WTC11 (cell line): ENCODE measurements at places on chromosomes 1 and 21. TPM values are rescaled to one million over a fixed set of nuclear protein-coding genes. Genes with fewer than 3 reads are reported as not detected.

- no peak for DNase-seq
Measured at GRCh38 chr1:82564333-82564732, 763.6 kb downstream of the ADGRL2 start.

- no peak for DNase-seq
Measured at GRCh38 chr1:14553711-14554110, 44.8 kb upstream of the KAZN start.

DNA sequence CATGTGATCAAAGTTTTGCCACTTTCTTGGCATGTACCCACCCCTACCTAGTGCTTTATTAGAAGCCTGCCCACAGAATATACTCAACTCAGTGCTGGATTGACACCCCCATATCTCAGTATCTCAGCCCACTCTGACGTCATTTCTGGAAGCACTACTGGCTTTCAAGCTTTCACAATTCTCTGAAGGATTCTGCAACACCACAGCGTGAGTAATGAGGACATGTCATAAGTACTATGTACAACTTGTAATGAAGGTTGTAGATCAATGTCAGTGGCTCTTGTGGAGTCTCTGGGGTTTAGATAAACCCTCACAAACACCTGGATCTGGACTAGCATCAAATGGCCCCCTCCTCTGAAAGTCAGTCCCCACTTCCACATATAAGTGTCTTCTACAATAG is 57.2 kb downstream of the TNFSF4 start:
- DNase-seq, result no peak

DNA sequence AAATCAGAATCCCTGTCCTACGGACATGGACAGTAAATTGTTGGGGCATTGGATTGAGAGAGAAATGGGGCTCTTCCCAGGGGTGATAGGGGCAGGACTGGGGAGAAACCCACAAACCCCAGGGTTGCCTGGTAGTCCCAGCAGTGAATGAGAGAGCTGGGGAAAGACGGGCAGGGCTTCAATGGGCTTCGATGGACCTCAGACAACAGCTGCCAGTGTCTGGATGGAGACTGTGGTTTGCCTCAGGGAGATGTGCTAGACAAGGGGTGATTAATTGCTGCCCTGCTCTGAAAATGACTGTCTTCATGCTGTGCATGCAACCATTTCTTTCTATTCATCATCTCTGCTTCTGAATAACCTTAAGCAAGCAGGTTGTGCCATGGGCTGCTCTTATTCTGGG is 7.4 kb downstream of the GPR25 start:
- no peak for DNase-seq

GRCh38 chr1:206486995-206487788 is 16.9 kb downstream of the IKBKE start:
- DNase-seq, result no peak

- no peak for DNase-seq
Measured at GRCh38 chr1:206589206-206589605, 23.1 kb downstream of the EIF2D start.

- no peak for DNase-seq
Measured at GRCh38 chr1:49408346-49408745, 615.4 kb downstream of the AGBL4 start.

The LCE6A gene
- not detected in 3 replicates for total RNA-seq

The NES gene
- 103 to 127 TPM (median 104 TPM) in 3 replicates for total RNA-seq

DNA sequence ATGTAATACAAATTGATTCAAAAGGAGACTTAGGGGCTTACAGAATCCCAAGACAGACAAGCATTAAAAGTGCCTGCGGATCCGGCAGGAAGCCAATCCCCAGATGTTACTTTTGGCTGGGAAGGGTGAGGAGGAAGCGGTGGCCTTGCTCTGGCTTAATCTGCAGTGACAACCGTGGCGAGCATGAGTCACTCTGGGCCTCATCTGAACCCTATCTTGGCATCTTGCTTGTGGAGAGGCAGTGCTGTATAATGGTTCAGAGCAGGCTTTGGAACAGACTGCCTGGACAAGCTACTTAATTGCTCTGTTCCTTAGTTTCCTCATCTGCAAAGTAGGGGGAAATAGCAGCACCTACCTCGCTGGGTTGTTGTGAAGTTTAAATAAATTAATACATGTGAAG is 74.1 kb downstream of the XCL2 start:
- DNase-seq, result no peak

GRCh38 chr1:173504268-173504667 is 27.1 kb downstream of the PRDX6 start:
- DNase-seq, result no peak

The SPATA45 gene
- total RNA-seq, result 0.73 to 0.90 TPM (median 0.82 TPM) in 3 replicates

The RAB25 gene
- total RNA-seq, result 61.9 to 82.8 TPM (median 82.5 TPM) in 3 replicates

The LEFTY1 gene
- total RNA-seq, result 47.0 to 52.9 TPM (median 49.0 TPM) in 3 replicates

- DNase-seq, result no peak
Measured at GRCh38 chr1:150076066-150076465, 8.5 kb downstream of the VPS45 start.

The BOLA1 gene
- 15.3 to 19.5 TPM (median 15.4 TPM) in 3 replicates for total RNA-seq

GRCh38 chr1:88609051-88609450 is 75.0 kb upstream of the PKN2 start:
- DNase-seq, result no peak

DNA sequence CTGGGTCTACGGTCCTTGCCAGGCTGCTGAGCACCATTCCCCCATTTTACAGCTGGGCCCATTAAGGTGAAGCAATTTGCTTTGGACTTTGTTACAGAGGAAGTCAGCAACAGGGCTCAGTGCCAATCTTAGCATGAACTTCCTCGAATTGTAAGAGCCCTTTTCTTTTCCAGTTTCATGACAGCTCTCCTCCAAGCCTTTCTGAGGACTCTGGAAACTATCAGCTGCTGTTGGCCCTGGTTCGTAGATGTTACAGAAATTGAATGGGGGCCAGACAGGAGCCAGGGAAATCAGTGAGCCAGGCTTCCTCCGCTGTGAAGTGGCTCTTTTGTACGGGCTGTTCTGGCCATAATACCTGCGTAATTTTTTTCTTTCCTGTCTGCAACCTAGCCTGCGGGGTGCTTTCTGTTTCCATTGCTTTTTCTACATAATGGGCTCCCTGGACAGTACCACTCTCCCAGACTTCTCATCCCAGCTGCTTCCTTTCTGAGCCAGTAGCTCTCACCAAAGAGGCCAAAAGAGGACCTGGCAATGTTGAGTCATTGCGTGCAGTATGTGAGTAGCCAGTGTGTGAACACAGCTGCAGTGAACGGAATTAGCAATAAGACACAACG is 386.3 kb downstream of the DISC1 start:
- DNase-seq, result no peak

GRCh38 chr1:155636397-155637153 is 26.6 kb downstream of the MSTO1 start:
- DNase-seq, result no peak

DNA sequence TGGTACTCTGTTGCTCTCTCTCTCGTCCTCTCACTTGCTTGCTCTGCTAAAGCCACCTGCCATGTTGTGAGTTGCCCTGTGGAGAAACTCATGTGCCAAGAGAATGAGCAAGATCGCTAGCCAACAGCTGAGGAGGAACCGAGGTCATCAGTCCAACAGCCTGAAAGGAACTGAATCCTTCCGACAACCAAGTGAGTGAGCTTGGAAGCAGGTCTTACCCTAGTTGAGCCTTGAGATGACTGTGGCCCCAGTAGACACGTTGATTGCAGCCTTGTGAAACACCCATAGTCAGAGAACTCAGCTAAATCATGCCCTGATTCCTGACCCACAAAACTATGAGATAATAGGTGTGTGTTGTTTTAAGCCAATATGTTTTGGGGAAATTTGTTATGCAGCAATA is 48.1 kb upstream of the BACH1 start:
- no peak for DNase-seq

The SLC45A1 gene
- total RNA-seq, result 2.0 to 2.3 TPM (median 2.3 TPM) in 3 replicates

- DNase-seq, result no peak
Measured at GRCh38 chr1:63363014-63363413, 4.4 kb upstream of the ALG6 start.

DNA sequence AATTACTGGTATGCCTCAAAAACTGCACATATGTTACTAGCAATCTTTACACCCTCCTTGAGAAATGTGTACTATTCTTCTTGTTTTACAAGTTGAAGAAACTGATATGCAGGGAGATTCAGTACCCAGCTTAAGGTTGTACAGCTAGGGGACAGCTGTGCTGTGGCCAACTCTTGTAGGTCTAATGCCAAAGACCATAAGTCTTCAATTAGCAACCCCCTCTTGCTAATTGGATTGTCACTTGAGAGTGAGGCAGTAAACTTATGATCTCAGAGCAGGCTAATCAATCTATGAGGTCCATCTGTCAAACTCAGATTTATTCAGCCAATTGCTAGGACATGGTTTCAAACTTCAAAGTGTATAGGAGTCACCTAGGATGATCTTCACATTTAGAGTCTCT is 492.0 kb upstream of the USP24 start:
- DNase-seq, result no peak

DNA sequence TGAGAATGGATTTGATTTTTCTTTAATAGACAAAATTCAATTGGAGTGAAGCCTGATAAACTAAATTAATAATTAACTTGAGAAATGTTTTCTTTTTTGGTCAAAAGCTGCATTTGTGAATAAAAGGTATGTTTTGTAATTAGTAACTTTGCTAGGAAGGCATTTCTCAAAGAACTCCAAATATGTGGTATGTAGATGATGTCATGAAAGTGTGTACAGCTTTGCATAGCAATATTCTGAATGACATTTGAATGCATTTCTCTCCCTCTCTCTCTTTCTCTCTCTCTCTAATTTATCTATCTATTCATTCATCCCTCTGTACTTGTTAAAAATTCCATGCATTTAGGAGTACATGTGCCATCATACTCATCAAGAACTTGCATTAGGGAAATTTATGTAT is 109.1 kb upstream of the ADAMTS5 start:
- DNase-seq, result no peak

DNA sequence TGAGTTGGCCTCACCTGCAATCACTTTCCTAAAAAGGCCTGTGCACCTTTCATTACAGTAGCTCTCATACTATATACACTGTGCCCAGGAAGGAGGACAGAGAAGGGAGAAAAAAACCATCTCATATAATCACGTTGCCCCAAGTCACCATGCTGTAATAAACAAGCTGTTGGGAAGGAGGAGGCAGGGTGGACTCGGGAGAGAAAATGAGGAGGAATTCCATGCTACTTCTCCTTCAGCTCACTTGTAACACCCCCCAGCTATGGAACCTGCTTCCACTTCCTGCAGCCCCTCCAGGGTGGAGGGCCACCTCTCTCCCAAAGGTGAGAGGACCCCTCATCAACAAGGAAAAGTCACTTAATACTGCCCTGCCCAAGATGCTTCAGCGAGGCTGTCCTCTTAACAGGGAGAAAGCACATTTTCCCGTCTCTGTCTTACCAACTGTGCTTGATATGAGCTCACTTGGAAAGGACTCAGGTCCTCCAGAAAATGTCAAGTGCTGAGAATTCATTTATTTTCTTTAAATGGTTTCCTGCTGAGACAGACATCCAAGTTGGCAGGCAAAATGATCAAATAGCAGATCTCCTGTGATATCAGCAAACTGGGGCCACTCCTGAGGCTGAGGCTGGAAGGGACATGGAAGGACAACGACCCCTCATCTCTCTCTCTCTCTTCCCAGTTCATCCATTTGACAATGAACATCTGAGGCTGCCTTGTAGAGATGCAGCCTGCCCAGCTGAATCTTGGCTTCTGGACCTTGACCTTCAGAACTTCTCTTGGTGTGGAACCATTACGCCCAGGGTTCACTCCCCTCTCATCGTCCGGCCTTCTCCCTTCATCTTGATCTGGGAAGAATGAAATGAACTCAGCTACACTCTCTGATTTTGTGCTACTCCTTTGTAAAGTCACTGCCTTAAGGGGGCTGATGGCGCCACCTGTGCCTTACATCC is 54.0 kb downstream of the CAPN9 start:
- DNase-seq, result no peak

The FLG gene
- not detected in 3 replicates for total RNA-seq

The REN gene
- total RNA-seq, result not detected in 3 replicates

The CR1L gene
- total RNA-seq, result 12.5 to 16.5 TPM (median 13.7 TPM) in 3 replicates

The SLAMF6 gene
- 0.18 TPM in 1 of 3 replicates, not detected in the others for total RNA-seq

GRCh38 chr21:41567901-41568510 is 60.0 kb upstream of the TMPRSS2 start:
- DNase-seq, result no peak

DNA sequence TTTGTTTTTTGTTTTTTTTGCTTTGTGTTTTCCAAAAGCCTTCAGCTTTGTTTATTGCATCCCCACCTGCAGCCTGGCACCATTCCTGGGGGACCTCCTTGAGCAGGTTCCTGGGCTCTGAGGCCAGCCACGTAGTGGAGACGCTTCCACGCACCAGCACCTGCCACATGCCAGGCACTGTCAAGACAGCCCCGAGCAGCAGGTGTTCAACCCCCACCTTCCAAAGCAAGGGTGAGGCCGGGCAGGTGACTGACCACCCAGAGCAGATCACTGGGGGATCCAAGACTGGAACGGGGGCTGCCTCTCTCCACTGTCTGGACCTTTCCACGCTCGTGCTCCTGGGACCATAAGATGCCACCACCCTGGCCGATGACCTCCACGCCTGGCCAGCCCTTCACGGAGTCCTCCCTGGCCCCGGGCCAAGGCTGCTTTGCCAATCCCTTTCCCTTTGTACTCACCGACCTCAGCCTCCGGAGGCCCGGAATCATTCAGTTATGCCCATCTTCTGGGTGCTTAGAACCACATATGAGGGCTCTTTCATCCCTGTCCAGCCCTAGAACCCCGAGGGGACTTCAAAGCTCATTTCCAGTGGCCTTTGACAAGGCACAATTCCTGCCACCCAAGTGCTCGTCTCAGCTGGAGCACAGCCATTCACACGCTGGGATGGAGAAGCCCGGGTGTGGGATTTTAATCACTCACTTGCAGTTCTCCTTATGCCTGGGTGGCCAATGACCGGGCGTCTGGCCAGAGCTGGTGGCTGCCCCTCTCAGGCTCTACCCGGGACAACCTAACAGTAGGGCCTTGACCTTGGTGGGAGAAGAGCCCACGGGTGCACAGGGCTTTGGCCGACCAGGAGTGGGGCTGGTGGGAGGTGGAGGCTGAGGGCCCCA is 330.8 kb downstream of the NPHP4 start:
- no peak for DNase-seq

GRCh38 chr1:9733160-9733789 is 81.7 kb downstream of the PIK3CD start:
- DNase-seq, result no peak

The TRIM45 gene
- total RNA-seq, result 11.8 to 17.7 TPM (median 15.7 TPM) in 3 replicates

GRCh38 chr21:46116189-46116775 is 18.4 kb downstream of the COL6A2 start:
- DNase-seq, result peak; percentile 10

GRCh38 chr1:26290882-26291261 is 11.0 kb downstream of the SH3BGRL3 start:
- DNase-seq, result no peak

The NR1I3 gene
- total RNA-seq, result 0.16 TPM in 1 of 3 replicates, not detected in the others

DNA sequence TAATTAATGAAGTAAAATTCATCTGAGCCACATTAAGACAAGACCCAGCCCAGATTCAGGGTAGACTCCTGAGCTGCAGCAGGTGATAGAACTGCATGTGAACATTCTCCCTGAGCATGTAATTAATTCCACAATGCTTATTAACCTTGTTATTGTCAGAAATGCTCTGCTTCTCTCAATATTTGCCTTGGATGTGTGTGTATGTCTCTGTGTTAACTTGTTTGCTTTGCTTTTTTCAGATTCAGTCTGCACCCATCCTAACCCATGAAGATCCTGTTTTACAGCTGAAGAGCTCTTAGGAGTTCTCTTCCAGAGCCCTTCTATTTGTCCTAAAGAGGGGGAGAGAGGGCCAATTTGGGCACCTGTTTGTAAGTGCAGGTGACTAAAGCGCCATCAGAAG is 143.2 kb upstream of the BMP8A start:
- DNase-seq, result no peak

GRCh38 chr1:26705788-26706311 is 10.0 kb downstream of the ARID1A start:
- DNase-seq, result no peak
